ENCODE measurements at places on chromosomes 12 and 14. TPM values are rescaled to one million over a fixed set of nuclear protein-coding genes. Genes with fewer than 3 reads are reported as not detected.

DNA sequence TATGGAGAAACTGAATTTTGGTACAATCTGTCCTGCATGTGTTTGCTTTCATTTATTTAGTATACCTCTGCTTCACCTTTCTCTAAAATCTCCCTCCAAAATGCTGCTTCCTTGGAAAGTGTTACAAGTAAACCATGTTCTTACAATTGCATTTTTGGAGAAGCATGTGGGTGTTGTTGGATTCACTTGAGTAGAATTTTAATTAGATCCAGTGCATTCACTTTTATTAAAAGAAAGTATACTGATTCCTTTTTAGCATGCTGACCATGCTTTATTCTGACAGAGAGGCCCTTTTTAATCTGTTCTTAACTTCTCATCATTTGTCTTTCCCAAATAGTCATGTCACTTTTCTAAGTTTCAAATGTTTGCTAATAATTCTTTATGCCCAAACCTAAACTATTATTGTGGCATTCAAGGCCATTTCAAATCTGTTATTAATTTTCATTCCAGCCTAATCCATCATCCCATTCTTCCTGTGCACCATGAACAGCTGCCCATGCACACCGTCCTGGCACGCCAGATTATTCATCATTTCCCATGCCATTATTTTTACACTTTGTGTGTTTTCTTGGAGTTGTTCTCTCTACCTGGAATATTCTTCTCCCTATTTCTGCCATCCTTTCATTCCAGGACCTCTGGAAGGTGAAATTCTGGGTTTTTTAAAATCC, 90.7 kb downstream of the METTL25 start:
- no peak for DNase-seq

GRCh38 chr12:43655586-43655985, 103.0 kb downstream of the PUS7L start:
- no peak for DNase-seq

DNA sequence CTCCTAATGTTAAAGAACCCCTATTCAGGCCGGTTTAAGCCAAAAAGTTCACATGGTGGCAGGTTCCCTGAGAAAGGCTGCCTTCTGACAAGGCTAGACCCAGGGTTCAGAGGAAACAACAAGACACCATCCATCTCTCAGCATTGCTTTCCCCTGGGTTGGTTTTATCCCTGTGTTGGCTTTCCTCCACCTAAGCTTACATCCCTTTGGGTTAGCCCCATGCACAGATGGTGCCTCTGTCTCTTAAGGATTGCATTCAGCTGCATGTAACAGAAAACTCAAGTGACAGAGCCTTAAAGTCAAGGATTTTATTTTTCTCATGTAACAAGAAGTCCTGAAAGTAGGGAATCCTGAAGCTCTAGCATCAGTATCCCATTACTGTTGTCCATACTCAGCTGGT, 42.8 kb upstream of the RIN3 start:
- DNase-seq = no peak

DNA sequence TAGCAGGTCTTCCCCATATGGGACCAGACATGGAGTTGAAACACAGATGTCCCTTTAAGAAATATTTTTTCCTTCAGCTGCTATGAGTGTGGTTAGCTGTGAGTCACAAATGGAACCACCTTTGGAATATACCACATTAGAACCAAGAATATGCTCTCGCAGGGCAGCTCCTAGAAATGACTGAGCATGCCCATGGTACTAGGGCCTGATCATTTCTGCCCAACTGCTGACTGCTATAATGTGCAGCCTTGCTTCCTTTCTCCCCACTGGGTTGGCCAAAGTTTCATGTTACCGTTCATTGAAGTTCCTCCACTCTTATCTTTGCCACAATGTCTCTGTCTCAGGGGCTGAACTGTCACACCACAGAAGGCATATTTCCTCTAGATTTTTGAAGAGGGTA, 1074.6 kb downstream of the FLRT2 start:
- no peak for DNase-seq

Gene CYP46A1
- total RNA-seq = 2.7 TPM

DNA sequence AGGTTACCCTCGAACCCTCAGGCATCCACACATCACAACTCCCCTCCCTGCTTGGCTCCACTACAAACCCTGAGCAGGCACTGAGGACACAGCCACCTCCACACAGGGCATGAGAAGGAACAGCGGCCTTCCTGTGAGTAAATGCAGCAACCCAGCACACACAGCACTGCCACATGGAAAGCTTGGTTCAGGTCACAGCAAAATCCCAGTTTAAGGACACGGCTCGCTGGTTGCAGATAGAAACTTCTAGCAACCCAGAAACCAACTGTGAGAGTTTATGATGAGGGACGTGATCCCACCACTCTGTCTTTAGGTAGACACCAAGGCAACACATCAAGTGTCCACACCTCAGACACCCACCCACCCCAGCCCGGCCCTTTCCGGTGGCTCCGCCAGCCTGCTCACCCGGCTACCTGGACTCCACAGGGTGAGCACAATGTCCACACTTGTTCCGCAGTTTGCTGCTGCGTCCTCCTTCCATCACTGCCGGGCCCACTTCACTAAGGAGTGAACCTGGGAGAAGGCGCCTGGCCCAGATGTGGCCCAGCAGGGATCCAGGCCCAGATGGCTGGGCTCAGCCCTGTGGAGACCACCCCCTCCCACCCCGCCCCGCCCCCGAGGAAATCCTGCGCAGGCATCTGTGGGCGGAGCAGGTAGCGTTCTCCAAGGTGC, 13.2 kb downstream of the CDCA4 start:
- DNase-seq = no peak

DNA sequence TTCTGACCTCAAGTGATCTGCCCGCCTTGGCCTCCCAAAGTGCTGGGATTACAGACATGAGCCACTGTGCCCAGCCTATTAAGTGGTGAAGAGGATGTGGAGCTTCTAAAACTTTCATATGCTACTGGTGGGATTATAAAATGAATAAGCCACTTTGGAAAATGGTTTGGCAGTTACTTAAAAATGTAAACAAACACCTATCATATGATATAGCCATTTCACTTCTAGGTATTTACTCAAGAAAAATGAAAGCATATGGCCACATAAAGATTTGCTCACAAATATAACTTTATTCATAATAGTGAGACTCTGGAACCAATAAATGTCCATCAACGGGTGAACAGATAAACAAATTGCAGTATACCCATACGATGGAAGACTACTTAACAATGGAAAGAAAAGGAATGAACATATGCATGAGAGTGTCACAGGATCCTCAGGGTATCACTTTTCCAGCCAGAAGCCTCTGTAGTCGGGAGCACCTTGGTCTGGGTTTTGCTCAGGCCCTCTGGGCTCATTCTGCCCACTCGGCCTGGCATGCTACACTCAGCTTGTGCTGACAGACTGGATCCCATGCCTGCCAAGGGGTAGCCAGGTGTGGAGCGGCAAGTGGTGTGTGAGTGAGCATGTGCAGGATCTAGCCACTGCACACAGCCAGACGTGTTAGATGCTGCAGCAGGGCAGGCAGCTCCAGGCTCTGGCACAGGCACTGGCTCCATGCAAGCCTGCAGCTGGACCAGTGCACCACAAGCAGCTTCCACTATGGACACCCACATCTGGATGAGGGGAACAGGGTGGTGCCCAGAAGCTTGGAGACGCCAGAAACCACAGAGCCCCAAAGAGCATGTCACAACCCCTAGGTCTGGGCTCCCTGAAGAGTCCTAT, 213.2 kb upstream of the DIO3 start:
- DNase-seq = no peak

Gene HVCN1
- total RNA-seq = 9.9 TPM

DNA sequence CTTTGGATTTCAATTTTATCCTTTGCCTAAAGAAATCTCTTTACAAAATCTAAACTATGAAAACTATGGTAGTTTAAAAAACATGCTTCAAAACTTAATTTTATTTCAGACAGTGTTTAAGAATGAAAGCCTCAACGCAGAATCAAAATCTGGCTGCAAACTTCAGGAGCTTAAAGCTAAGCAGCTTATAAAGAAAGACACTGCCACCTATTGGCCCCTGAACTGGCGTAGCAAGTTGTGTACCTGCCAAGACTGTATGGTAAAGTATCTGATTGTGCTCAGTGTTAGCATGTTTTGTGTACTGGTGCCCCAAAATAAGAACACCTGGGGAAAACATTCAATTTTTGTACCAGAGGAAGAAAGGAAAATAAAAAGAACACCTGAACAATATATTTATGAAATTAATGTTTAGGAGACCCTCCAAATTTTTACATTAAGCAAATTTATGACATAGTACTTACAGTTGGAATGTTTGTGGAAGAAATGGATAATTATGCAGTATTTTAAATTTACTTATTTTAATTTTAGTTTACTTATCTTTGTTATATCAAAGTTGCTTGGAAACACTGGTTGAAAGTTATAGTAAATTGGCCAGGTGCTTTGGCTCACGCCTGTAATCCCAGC, 12.2 kb downstream of the UBR7 start:
- DNase-seq = peak; percentile 42

GRCh38 chr14:39229601-39230110, 4.1 kb upstream of the MIA2 start:
- no peak for DNase-seq

DNA sequence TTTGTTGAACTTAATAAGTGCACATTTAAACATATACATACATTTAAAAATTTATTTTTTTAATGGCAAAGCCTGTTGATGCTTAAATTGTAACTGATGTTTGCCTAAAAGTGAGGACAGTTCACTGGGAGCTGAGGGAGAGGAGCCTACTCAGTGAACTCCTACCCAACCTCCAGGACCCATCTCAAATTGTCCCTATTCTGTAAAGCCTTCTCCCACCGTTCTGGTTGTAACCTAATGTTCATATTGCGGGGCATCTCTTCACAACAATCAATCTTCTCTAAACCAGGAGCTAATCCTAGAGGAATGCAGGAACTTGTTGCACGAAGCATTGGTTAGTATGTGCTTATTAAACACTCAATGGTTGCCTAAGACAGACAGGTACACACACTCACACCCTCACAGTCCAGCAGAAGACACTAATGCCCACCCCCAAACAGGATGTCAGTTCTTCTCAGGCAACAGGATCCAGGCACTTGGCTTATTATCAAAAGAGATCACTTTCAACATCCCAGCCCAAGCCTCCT, 1.8 kb downstream of the CLMN start:
- DNase-seq = no peak

GRCh38 chr14:62006116-62006731, 244.0 kb downstream of the SNAPC1 start:
- no peak for DNase-seq

DNA sequence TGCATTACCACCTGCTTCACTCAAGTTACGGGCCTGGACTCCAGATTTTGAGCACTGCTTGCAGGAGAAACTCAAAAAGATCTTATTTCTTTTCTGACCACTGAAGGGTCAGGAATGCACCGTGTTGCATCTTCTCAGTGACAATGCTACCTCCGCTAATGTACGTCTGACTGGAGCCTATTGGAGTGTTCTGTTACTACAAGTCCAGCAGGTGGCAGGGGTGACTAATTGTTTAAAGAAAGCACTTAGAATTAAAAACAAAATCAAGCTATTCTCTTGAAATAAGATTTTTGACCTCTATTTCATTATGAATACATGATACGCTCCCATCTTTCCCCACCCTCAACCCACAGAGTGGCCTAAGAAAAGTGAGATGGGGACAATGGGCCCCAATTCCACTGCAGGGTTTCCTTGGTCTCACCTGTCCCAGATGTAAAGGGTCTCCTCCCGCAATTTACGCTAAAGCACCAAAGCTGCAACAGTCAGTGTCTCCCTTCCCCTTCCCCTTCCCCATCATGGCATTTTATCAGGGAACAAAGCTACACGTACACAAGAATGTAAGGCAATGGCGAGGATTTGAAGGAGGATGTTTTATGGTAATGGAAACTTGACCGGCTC, 2.2 kb downstream of the TBPL2 start:
- no peak for DNase-seq

Gene ITGA7
- 36.0 TPM for total RNA-seq

DNA sequence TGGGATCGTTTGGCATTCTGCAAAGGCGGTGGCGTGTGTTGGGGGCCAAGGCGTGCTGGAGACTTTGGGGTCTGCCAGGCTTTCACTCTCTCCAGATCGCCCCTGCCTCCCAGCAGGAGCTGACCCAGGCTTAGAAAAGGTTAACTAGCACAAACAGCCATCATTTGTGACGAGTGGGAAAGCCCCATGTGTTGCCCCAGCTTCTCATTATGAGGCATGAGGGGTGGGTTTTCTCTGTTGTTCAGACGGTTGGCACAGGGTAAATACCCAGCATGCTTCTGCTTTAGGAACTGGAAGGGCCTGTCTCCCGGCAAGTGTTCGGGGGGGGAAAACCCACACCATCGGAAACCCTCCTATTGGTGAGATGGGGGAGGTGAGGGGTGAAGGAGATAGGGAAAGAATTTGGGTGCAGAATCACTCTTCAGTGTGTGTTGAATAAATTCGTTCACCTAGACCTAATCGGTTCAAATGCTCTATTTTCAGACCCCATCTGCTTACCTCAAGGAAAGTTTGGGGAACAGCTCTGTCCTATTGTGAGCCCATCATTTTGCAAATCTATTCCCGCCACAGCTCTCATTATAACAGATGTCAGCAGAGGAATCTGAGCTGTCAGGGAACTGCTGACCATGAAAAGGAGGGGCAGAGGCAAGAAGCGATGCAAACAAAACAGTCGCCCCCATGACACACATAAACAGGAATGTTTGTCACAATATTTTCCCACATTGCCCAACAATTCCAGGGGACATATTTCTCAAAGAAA, 34.7 kb upstream of the C12orf42 start:
- DNase-seq = no peak

Gene KRT83
- not detected for total RNA-seq

- no peak for DNase-seq
Measured at GRCh38 chr14:50831726-50832168, 785 bp upstream of the NIN start.

DNA sequence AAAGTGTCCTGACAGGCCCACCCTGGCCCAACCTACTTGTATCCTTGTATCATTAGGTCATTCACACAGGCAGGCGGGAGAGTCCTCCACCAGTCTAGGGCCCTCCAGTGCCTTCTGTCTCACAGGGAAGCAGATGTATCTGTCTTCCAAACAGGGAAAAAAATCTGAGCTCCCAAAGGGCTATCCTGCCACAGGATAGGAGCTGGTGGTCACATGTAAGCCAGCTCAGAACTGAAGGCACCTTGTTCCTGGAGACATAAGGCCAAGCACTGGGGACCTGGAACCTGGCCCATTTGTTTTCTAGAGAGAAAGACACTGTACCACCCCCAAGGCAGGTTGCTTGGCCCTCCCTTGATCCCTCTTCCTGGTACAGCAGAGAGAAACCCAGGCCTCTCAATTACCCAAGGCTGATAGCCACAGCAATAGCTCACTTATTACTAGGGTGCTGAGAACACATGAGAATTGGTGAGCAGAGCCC, 19.4 kb upstream of the PLEKHH1 start:
- DNase-seq = no peak

Gene AMN
- 0.21 TPM for total RNA-seq

GRCh38 chr14:66652525-66653106, 144.7 kb downstream of the GPHN start:
- DNase-seq = no peak

Gene SERPINA4
- total RNA-seq = not detected

- no peak for DNase-seq
Measured at GRCh38 chr12:53380794-53381730, 1.1 kb downstream of the SP1 start.

Gene SOAT2
- total RNA-seq = not detected

GRCh38 chr14:83172363-83172762, 1638.7 kb upstream of the SEL1L start:
- no peak for DNase-seq

Gene PRB2
- not detected for total RNA-seq
